ENCODE measurements at places on chromosomes 2 and 18. TPM values are rescaled to one million over a fixed set of nuclear protein-coding genes. Genes with fewer than 3 reads are reported as not detected.

Gene GDF7
- 0.10 TPM for total RNA-seq

Gene CDCA7
- total RNA-seq = 48.9 TPM

Gene YPEL5
- total RNA-seq = 40.8 TPM

Gene SP140
- total RNA-seq = not detected

Gene ERICH2
- not detected for total RNA-seq

Gene COL6A3
- 0.14 TPM for total RNA-seq

Gene SAG
- not detected for total RNA-seq

Gene SRSF7
- total RNA-seq = 348 TPM

Gene NFU1
- total RNA-seq = 45.8 TPM

Gene RTP5
- total RNA-seq = not detected

Gene KCNG3
- 1.0 TPM for total RNA-seq

Gene CDH2
- total RNA-seq = 32.4 TPM

Gene SKOR2
- total RNA-seq = not detected

Gene VPS54
- total RNA-seq = 16.2 TPM

Gene SPC25
- 18.7 TPM for total RNA-seq

Gene KLHL29
- 5.2 TPM for total RNA-seq

Gene PRKAG3
- not detected for total RNA-seq

Gene MC4R
- not detected for total RNA-seq

Gene CACNB4
- total RNA-seq = 0.15 TPM

Gene LCT
- total RNA-seq = 0.03 TPM

Gene COBLL1
- 4.5 TPM for total RNA-seq

Gene NDC80
- total RNA-seq = 9.1 TPM

Gene RBFA
- total RNA-seq = 29.1 TPM

Gene CHCHD5
- total RNA-seq = 67.2 TPM

Gene TMEM214
- 67.5 TPM for total RNA-seq

Gene CNTNAP5
- total RNA-seq = not detected

Gene HOXD3
- not detected for total RNA-seq

Gene CYP27A1
- total RNA-seq = 0.32 TPM

Gene PLCL1
- total RNA-seq = not detected

Gene NEB
- 0.21 TPM for total RNA-seq

Gene DSG4
- not detected for total RNA-seq

Gene MOGAT1
- not detected for total RNA-seq

Gene NCOA1
- total RNA-seq = 9.7 TPM

Gene CNDP1
- total RNA-seq = not detected

Gene C2orf78
- not detected for total RNA-seq

Gene DSC2
- total RNA-seq = 0.65 TPM

Gene ASAP2
- 55.5 TPM for total RNA-seq

Gene FAM237A
- total RNA-seq = not detected

Gene TTL
- 32.3 TPM for total RNA-seq

Gene MAPRE3
- 11.0 TPM for total RNA-seq

Gene PROKR1
- 0.03 TPM for total RNA-seq

Gene ZNF638
- total RNA-seq = 66.9 TPM

Gene FRZB
- total RNA-seq = 0.07 TPM

Gene HOXD8
- 4.8 TPM for total RNA-seq

Gene GPR39
- 9.0 TPM for total RNA-seq

Gene KCNG2
- not detected for total RNA-seq

Data from A549 treated with GW870086 at 1 μM for 4 hours (cell line).